ENCODE measurements at places on chromosomes 12 and 14.

GRCh38 chr14:54664961-54665360 lies 98.0 kb downstream of the SAMD4A start:
- no peak for DNase-seq

DNA sequence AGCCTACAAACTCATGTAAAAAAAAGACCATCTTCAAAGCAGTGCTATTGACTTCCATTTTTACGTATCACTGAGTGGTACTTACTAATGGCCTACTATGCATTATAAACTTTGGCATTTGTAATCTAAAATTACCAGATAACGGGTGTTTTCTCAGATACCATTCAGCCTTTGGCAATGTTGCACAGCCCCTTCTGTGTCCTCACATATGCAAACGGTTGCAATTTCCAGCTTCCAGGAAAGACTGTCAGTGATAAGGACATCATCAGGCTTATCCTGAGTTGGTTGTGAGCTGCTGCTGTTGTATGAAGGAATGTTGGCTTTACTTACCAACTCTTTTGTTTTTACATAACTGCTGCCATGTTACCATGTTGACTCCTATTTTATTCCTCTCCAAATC lies 1.6 kb upstream of the SLC6A13 start:
- DNase-seq = no peak

DNA sequence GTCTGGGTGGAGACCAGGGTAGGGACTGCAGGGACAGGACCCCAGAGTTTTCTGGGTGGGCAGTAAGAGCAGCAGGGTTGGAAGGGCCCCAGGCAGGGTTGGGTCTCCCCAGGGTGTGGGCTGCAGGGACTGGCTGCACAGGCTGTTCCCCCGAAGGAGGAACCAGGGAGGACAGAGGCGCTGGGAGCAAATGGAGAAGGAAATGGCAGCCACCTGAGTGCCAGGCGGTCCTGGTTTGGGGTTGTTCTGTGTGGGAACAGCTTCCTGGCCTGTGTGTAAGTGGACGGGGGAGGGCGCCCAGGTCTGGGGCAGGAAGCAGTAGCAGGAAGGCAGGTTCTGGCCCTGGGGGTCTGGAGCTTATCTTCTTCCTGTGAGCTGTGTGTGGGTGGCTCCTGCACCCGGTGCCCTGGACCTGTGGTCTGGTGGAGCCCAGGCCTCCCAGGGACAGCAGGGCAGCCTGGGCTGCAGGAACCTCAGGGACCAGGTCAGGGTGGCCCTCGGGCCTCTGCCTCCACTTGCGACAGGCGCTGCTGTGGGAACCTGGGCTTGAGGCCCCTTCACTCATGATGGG lies 372.8 kb downstream of the TMEM121 start:
- no peak for DNase-seq

DNA sequence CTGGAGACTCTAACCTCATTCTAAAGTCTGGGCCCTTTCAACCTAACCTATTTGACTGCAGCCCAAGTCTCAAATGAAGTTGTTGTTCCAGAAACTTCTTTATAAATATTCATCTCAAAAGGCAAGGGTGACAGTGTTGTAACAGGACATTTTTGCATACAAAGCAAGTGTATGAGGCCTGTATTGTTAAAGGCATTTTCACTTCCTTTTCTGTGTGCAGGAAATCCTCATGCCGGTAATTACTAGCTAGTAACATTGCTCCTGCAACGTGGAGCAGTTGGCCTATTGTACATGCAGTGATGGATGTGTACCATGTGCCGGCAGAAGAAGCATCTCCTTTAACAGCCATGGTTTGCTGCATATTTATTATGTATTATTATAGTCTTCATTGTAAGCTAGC lies 156.5 kb upstream of the RMST start:
- no peak for DNase-seq

GRCh38 chr12:29639893-29640495 lies 142.5 kb upstream of the OVCH1 start:
- no peak for DNase-seq

DNA sequence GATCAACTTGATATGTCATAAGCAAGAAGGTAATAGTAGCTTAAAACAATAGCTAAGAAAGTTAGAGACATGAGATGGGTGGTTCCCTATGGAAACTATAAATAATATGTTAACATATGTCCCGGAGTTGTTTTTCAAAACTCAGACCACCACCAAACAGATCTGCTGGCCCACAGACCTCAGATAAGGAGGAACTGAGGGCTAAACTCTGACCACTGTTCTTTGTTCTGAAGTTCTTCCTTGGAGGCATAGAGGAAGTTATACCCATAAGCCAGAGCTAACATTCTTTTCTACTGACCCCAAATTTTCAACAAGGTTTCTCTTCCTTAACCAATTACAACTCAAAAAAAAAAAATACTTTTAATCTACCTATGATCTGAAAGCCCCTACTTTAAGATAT lies 156.1 kb upstream of the FSCB start:
- DNase-seq = no peak

DNA sequence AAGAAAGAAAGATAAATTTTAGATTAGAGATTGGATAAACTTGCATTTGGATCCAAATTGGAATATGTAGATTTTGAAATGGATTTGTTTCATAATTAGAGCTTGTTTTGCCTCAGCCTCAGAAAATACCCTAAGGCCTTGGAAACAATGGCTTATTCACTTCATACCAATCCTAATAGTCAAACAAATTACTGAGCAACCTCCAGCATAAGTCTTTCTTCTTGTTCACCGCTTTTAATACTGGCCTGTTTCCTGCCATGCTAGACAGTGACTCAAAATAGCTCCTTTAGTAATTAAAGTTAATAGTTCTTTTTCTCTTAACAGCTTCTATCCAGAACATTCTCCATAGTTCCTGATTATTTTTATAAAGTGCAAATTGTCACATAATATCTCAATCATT lies 110.9 kb upstream of the DNM1L start:
- no peak for DNase-seq

DNA sequence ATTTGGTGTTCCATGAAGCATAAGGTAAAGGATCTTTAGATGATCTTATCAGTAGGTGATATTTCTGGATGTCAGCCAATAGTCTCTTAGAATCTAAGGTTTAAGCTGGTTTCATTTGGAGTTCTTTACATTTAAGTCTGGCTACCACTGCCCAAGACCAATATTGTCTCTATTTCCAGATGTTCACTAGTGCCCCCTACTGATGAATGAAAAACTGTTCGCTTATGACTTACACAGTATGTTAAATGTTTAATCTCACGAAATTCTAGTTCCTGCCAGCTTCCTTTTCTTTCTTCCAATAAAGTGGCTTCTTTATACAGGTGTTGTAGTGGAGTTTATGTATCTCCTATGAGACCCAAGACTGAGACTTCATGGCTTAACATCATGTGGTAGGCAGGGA lies 31.8 kb upstream of the MIS18BP1 start:
- no peak for DNase-seq

- no peak for DNase-seq
These were observed 111.2 kb downstream of the LRRIQ1 start for GRCh38 chr12:85147331-85147730.

DNA sequence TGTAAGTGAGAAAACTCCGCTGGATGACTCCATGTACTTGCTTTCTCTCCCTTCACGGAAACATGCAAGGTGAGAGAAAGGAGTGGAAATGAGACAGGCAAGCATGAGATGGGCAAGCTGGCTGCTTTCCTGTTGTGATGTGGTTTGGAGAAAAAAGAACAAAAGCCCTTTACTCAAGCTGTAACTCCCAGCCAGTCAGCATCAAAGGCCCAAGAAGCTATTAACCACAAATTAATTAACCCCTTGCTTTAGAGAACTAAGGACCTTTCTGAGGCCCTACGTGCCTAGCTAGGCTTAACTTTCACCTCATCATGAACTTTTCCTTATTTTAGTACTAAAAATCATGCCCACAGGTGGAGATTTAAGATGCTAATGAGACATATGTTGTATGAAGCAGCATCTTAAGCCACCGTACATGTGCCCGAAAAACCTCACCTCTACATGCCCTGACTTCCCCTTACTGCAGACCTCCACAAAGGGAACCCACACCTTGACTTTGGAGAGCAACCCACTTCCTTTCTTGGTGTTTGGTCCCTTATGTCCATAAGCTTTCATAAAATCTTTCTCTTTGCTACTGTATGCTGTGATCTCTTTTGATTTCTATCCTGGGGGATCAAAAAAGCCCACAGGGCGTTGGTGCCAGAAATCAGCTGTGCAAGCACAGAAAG lies 87.0 kb downstream of the GALNT8 start:
- no peak for DNase-seq
